ENCODE measurements at places on chromosomes 7 and 10.
A peak's percentile ranks its signal among the peaks of the same experiment; 100 is the strongest.

DNA sequence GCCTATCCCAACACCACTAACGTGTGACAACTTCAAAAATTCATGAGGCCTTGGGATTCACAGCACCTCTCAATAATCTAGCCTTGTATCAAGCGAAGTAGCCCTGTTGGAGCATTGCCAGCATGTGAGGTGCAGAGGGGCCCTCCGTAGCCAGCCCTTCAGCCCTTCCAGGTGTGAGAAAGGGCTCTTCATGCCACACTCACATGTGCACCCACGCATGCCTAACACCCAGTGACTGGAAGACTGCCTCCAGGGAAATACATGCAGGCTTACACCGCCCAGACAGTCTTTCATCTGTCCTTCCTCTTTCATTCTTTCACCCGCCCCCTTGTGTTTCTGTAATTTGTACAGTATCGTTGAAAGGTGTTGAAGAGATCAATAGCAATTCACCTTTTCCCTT, 26.1 kb downstream of the LRRC4 start:
- no peak for DNase-seq

GRCh38 chr7:140214075-140214684, 37.4 kb upstream of the KDM7A start:
- DNase-seq = no peak

DNA sequence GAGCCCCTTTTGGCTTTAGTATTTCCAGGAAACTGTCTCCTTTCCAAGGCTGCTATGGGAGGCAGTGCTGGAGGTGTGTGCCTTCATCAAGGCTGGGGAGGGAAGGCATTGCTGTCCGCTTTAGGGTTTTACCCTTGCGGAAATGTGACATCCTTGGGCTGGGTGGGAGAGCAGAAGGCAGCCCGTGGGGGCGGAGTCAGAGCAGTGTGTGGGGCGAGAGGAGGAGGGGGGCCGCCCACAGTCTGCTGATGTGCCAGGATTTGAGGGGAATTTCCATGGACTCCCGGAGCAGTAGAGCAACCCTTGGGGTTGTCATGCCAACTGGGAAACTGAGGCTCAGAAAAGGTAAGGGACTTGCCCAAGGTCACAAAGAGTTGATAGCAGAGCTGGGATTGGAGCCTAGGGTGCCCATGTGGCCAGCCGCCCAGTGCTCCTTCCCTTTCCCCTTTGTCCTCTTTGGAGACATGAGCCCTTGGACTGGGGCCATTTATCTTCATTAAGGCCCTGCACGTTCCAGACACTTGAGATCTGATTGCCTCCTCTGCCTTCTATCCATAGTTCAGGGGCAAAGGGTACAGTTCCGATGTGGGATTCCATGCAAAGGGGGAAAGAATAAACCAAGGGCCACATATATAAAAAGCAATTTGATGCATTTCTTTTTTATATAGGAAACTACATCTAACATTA, 22.2 kb downstream of the TSPAN15 start:
- no peak for DNase-seq

- DNase-seq = no peak
These were observed 69.5 kb upstream of the CDK13 start for GRCh38 chr7:39880556-39880955.

GRCh38 chr10:87761892-87762291, 56.1 kb downstream of the ATAD1 start:
- peak; percentile 27 for DNase-seq

DNA sequence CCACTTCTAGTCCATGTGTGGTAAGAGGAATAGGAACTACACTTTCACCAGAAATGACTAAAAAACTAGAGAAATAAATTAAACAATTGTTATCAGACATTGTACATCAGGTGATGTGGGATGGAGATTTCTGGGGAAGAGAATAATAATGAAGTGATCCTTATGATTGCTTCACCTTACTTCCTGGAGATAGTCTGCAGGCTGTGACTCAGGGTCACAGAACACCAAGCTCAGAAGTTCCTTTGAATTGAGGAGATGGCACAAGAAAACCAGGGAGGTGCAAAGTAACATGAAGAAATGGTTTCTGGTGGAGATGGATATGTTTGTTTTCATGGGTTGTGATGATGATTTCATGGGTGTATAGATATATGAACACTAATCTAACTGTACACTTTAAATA, 44.5 kb downstream of the ZWINT start:
- DNase-seq = no peak

GRCh38 chr7:66928388-66928787, 7.4 kb downstream of the TMEM248 start:
- DNase-seq = no peak

DNA sequence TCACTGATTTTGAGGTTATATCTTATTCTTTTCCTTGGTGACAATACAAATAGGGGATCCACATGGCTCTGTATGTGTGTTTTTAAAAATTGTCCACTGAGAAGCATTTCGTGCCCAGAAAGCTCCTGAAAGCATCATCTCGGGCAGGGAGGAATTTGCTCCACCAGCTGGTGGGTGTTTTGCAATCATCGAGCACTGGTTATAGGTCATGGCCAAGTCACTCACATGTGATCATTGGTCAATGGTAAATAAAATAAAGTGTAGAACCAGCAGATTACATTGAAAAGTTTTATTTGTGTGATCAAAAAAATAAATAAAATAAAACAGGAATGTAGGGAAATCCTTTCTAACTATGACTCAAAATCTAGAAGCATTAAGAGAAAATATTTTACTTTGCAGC, 23.0 kb upstream of the SNX13 start:
- no peak for DNase-seq

GRCh38 chr7:593324-594115, 73.9 kb upstream of the PDGFA start:
- no peak for DNase-seq

- DNase-seq = no peak
These were observed 467.0 kb downstream of the ADRA2A start for GRCh38 chr10:111543854-111544253.

GRCh38 chr10:24762966-24763623, 39.4 kb upstream of the ARHGAP21 start:
- no peak for DNase-seq

DNA sequence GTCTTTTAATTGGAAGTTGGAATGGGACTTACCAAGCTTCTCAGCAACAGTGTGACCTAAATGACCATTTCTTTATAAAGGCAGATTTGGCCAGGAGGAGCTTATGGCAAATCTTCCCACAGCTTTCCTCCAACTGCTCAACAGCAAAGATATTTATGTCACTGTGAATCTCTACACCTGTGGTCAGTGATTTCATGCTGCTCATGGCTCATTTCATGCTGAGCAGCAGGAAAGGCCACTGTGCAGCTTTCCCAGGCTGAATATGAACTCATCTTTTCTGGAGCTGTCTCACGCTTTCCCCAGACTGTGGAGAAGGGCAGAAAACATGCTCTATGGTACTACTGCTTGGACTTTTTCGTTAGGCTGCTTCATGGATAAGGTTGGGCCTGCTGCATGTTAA, 29.8 kb downstream of the CALCR start:
- DNase-seq = no peak

DNA sequence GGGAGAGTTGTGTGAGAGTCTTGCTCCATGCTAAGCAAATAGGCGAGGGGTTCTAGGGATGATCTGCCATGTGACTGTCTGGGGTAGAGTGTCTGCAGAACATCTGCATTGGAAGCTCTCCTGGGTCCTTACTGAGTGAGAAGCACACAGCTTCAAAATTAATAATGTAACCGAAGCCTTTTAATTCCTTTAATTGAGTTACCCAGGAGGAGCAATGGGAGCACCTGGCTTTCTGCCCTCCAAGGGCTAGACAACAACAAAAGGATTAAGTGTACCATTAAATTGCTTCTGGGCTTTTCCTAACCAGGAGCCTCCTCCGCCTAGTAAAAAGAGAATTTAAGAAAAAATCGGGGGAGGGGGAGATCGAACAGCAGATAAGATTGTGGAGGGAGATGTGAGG, 102.0 kb upstream of the TBX20 start:
- no peak for DNase-seq

GRCh38 chr7:107860981-107861652, 29.9 kb upstream of the DLD start:
- no peak for DNase-seq
